ENCODE measurements at places on chromosomes 7 and 10.

DNA sequence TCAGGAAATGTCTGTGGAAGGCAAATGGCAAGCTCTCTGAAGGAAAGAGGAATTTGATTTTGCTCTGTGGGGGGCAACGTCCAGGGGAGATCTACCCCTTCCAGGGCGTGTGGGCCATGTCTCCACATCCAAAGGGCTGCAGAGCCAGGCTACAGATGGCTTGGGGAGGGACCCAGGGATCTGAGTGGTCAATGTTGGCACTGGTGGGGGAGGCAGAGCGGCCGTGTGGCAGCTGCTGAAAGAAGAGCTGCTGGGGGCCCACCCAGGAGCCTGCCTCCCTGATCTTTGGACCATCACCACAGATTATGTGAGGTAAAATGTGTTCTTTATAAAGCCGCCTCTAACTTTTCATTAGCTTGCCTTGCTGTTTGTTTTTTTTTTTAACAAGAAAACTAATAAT is 144.1 kb downstream of the HERPUD2 start:
- no peak for DNase-seq

DNA sequence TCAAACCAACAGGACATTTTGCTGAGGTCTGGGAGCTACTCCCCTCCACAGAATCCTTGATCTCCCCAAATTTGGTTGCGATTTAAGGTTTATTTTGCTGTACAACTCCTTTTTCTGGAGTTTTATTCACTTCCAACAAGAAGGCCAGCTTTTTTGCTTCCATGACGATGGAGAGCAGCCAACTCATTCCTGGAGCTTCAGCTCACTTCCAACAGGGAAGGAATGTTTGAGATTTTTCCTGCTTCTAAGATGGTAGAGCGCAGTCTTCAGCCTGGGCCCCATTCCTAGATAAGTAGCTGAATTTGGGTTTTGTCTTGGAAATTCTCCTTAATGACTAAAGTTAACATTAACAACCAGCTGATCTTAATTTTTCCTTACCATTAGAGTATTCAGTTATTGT is 30.9 kb upstream of the CREB3L2 start:
- no peak for DNase-seq

GRCh38 chr7:125033506-125033905 is 103.9 kb upstream of the POT1 start:
- DNase-seq = no peak

- no peak for DNase-seq
Observed at GRCh38 chr7:67896721-67897120, 900.1 kb downstream of the TYW1 start.

DNA sequence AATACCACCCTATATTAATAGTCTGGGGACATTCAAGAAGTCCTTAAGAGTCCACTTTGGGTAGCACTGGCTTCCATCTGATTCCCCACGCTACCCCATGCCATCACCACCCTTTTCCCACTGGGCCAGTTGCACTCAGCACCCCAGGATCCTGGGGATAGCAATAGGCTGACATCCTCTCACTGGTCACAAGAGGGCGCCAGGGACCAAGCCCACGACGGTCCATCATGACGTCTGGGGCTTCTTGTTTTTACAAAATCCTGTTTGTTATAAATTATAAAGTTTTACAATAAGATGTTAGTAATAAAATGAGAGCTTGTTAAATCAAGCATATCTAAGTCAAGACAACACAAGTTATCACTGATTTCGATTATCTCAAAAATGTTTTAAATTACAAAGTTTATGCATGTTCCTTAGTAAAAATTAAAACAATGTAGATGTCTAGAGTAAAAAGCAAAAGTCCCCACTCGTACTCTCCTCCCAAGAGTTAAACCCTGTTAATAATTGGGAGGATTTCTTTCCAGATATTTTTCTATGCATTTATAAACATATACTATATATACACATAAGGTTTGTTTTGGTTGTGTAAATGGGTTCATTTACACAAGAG is 15.4 kb downstream of the GPNMB start:
- DNase-seq = peak; percentile 85

All from Karpas-422 (cell line).